Glomerular endothelial cell (primary cell): ENCODE measurements at places on chromosomes 3 and 15.

GRCh38 chr3:9190276-9190675 is 59.2 kb downstream of the SRGAP3 start:
- no peak for DNase-seq

DNA sequence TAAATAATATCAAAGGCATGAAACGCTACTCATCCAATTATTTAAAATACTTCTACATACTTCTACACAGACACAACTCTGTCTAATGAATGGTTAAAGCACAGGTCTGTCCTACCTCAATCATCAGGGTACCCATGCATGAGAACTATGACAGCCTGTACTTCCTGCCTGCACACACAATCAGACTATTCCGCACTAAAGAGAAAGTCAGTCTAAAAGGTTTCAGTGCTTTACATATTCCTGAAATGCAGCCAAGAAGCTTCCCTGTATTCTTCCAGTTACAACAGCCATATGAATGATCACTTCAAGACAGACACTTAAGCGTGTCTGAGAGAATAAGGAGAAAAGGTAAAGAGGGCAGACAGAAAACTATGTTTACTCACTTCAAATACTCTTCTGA is 58.8 kb downstream of the TUBGCP4 start:
- no peak for DNase-seq

- no peak for DNase-seq
These were observed 113.2 kb upstream of the NSMCE3 start for GRCh38 chr15:29382862-29383261.

DNA sequence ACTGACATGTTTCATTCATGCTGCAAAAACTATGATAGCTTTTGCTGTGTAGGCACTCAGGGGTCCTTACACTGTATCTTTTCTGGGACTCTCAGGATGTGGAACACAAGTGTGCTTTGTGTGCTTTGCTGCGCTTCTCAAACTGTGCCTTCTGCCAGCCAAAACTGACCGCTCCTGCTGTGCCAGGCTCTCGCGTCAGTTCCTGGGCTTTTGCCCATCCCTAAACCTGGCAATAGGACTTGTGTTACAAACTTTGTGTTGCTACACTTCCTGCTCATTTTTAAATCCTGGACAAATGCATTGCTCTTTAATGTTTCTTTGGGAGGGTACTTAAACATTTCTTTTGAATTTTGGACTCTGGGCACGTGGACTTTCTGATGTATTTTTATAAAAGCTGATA is 60.3 kb downstream of the DIPK2A start:
- DNase-seq: no peak

- DNase-seq: no peak
These were observed 72.4 kb downstream of the CHDH start for GRCh38 chr3:53773611-53774368.

DNA sequence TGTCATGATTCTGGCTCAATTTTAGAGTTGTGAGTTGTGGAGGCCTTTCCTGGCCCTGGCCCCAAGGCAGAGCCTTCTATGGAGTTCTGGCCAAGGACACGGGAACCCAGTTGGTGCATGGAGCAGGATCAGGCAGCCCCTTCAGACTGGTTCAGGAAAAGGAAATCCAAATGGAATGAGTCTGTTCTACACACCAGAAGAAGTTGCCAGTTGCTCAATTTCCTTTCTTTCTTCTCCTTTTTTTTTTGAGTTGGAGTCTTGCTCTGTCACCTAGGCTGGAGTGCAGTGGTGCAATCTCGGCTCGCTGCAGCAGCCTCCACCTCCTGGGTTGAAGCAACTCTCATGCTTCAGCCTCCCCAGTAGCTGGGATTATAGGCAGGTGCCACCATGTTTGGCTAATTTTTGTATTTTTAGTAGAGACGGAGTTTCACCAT is 28.9 kb upstream of the BHLHE40 start:
- DNase-seq: no peak

GRCh38 chr3:105385819-105386508 is 19.3 kb downstream of the ALCAM start:
- no peak for DNase-seq

DNA sequence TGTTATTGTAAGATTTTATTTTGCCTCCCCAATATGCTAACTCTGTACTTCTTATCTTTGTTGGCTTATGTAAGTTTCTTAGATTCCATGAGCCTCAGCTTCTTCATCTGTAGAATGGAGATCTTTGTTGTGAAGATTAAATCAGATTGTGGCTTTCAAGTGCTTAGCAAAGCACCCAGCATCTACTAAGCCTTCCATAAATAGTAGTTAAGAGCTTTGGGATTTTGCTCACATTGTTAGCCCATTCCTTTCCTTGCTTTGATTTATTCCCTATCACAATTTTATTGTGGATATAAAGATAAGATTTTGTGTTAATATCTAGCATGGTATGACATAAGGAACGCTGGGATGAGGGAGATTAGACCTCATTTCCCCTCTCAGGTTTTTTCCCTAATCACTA is 501.4 kb downstream of the PYDC2 start:
- no peak for DNase-seq

DNA sequence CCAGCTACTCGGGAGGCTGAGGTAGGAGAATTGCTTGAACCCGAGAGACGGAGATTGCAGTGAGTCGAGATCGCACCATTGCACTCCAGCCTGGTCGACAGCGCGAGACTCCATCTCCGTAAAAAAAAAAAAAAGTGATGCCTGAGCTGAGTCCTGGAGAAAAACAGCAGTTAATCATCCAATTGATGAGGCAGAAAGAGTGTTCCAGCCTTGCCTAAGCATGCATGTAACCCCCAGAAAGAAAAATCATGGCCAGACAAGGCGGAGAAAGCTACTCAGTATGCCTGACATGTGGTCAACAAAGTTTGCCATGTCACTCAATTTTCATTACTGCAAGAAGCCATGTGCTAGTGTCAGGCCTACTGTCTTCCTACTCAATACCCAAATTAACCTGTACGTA is 593.1 kb upstream of the MDFIC2 start:
- no peak for DNase-seq

- DNase-seq: no peak
These were observed 5.6 kb upstream of the SLC33A1 start for GRCh38 chr3:155859859-155860258.

- DNase-seq: peak; percentile 39
These were observed 69.7 kb downstream of the USF3 start for GRCh38 chr3:113626503-113627371.

- no peak for DNase-seq
These were observed 305.0 kb downstream of the ZNF385D start for GRCh38 chr3:21446027-21446426.

DNA sequence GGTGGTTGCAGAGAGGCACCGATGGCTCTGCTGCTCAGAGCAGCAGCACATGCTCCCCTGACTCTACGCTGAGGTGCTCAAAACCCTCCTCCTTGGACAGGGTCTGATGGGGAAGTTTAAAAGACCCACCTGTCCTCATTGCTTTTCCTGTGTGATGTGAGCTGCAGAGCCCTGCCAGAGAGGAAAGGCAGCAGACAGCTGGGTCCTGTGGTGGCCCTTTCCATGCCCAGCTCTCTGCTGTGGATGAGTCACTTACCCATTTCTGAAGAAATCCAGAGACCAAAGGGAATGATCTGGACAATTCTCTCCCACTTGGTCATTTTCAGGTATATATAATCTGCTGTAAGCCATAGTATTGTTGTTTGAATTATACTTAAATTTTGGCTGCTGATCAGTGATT is 121.7 kb downstream of the CHDH start:
- DNase-seq: no peak

DNA sequence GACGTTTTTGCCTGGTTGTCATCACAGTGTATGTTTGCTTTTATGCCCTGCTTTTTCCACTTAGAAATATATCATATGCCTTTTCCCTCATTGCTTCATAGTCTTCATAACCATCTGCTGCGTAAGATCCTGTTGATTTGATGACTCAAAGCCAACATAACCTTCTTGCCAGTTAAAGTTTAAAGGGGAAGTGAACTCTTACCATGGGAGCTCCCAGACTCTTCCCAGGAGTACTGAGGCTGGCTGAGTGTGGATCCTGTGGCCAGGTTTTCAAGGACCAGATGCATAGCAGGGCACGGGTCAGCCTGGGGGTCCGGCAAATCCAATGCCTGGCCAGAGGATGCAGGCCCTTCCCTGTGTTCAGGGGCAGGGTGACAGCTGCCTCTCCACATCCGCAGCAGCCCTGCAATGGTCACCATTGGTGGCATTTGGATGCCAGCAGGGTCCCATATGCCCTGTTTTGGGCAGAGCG is 42.0 kb upstream of the SACM1L start:
- no peak for DNase-seq

GRCh38 chr15:93088981-93089726 is at the start of gene RGMA:
TSS of gene RGMA (minus strand) at chr15:93089211. CDS start at chr15:93088932, 279 bp downstream.
- DNase-seq: no peak

GRCh38 chr15:44308415-44308814 is 19.9 kb downstream of the GOLM2 start:
- DNase-seq: no peak
